Dorsolateral prefrontal cortex (tissue), 122 donors: ENCODE measurements at places on chromosomes 6 and 20. TPM values are rescaled to one million over a fixed set of nuclear protein-coding genes. Genes with fewer than 3 reads are reported as not detected.

TREML1 gene
- 1.4 TPM for total RNA-seq

TNNC2 gene
- total RNA-seq = 3.7 TPM

RIPK1 gene
- 8.8 TPM for total RNA-seq

XKR7 gene
- total RNA-seq = 4.3 TPM

LMBRD1 gene
- total RNA-seq = 77.8 TPM

HRH3 gene
- 19.5 TPM for total RNA-seq

SLC32A1 gene
- 32.6 TPM for total RNA-seq

ID1 gene
- total RNA-seq = 39.0 TPM

TSPO2 gene
- not detected for total RNA-seq

GJA10 gene
- not detected for total RNA-seq

TNFAIP3 gene
- total RNA-seq = 5.7 TPM
